Ecto neural progenitor cell (in vitro differentiated cells): ENCODE measurements at places on chromosomes 7 and 10.

DNA sequence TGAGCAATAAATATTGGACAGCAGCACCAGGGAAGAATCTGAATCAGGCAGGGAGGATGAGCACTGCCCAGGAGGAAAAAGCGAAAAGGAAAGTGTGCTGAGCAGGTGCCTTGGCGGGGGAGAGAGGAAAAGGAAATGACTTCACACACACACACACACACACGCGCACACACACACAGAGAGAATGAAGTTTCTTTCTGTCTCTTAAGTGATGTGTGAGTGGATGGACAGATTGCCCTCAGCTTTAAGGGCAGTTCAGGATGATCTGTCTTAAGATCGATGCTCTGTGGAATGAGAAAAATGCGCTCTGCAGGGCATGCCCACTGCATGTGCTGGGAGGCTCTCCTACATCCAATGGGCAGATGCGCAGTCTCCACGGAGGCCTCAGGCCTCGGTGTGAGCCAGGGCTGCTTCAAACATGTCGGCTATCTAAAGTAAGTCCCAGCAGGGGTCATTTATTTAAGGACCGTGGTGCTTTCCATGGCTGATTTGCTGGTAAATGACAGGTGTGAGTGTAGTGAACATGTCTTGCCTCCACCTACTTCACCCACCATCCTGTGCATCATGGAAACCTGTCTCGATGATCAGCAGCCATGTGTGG lies 2.5 kb upstream of the ACBD5 start:
- peak; percentile 67 for DNase-seq

DNA sequence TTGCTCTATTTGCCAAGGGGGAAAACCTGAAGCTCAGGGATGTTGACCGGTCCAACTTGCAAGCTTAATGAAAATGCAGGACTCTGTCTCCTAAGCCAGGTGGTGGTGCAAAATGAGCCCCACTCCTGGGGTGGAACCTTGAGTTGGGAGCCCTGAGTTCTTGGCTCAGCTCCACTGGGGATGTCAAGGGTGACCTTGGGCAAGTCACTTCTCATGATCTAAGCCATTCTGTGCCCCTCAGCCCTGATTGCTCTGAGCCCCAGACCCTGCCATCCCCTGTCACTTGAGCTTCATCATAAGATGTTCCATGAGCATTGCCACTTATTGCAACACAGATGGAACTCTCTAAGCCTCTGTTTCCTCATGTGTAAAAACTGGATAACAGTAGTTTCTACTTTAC lies 33.9 kb downstream of the MYL10 start:
- no peak for DNase-seq

DNA sequence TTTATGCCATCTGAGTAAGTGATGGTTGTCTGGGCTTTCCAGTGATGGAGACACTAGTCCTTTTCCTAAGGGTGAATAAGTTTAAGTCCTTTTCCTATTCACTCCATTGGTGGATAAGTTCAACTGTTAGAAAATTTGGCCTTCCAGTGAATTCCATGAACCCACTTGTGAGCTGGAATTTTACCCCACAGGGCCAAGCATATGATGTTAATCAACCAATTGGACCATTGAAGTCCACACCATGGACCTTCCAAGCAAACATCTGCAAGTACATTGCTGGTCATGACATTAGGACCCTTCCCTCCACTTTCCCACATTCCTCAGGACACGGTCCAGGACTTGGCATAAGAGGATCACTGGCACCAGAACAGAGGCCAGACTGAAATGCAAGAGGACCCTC lies 381.4 kb downstream of the RPS24 start:
- DNase-seq, result no peak

GRCh38 chr7:114086537-114086913 lies 167.7 kb upstream of the PPP1R3A start:
- peak; percentile 58 for DNase-seq

DNA sequence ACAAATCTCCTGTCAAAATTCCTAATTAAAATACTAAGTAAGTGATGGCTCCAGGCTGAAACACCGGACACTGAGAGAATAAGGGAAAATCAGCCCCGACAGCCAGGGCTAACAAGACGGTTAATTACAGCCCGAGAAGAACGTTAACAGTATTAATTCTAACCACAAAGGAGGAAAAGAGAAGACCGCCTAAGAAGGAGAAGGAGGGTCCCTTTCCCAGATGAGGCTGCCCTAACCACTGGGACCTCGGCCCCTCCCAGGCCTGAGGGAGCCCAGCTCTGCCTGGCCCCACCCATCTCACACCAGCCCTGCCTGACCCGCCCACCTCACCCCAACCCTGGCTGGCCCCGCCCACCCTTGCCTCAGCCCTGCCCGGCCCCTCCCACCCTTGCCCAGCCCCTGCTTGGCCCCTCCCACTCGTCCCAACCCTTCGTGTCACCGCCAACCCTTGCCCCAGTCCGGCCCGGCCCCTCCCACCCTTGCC lies 51.3 kb downstream of the PWWP2B start:
- DNase-seq, result peak; percentile 90

GRCh38 chr10:11144626-11145494 lies 127.2 kb downstream of the CELF2 start:
- DNase-seq, result no peak
